Stimulated activated CD8-positive, alpha-beta memory T cell treated with anti-CD3 and anti-CD28 coated beads, Interleukin-7, amount 100 ng/mL, for 1 hour (primary cell): ENCODE measurements at places on chromosomes 6 and 20.

DNA sequence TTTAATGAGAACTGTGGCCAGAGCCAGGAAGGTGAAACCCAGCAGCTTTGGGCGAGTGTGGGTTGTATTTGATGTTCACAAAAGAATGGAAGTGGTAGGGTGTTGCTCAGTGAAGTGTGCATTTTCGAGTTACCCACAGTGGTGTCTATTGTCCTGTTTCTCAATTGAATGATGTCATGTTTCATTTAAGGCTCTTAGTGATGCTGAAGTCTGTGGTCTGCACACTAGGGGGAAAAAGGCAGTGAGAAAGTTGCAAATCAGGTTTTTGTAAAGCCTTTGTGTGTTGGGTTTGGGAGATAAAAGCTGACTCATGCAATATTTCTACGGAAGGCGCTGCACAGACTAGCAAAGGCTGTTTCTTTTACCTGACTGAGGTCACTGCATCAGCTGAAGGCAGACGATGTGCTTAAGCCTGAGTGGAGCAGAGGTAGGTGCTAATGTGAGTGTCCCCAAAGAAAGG, 121.1 kb downstream of the PLEKHG1 start:
- DNase-seq, result no peak

DNA sequence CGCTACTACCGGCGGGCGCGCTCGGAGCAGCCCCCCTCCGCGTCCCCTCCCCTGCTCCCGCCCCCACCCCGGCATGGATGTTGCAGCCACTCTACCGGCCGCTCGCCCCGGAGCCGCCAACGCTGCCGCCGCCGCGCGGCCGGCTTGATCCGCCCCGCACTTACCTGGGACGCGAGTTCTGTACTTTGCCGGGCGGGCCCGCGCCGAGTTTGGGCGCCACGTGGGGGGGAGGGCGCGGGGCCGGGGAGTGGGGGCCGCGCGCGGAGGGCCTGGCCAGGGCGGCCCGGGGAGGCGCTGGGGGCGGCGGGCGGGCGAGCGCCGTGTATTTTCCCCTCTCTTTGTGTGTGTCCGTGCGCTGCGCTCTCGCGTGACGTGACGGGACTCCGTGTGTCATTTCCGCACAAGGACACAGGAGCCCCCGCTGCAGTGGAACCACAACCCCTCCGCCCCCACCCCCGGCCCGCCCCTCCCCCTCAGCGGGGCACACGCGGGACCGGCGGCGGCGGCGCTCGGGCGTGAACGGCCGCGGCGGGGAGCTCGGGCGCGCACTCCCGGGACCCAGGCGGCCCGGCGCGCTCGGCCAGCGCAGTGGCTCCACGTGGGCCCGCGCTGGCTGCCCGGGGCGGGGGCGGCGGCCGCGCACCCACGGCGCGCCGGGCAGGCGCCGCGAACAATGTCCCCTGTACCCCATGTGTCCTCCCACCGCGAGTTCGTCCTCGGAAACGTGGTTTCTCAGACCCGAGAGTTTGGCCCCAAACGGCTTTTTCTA, at the start of gene BEND3:
Gene BEND3 (minus strand): TSS at position 590 of the 769 bp plus-strand sequence. CDS start 16,230 bp downstream, outside the sequence.
- DNase-seq, result no peak

DNA sequence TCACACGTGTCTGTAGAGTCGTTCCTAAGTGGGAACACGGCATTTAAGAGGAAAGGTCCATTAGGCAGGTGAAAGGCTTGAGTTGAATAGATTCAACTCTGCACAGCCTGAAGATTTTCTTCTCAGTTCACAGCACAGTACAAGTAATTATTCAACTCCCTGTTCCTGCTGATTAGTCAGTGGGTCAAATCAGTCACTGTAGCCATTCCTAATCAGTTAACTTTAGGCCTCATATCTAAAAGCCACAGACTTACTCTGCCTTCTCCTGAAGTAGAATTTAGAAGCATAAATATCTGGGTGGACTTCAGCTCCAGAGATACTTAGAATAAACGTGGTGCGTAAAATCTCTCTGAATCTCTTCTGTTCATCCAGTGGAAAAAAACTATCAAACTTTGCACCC, 872.4 kb downstream of the C6orf118 start:
- no peak for DNase-seq

DNA sequence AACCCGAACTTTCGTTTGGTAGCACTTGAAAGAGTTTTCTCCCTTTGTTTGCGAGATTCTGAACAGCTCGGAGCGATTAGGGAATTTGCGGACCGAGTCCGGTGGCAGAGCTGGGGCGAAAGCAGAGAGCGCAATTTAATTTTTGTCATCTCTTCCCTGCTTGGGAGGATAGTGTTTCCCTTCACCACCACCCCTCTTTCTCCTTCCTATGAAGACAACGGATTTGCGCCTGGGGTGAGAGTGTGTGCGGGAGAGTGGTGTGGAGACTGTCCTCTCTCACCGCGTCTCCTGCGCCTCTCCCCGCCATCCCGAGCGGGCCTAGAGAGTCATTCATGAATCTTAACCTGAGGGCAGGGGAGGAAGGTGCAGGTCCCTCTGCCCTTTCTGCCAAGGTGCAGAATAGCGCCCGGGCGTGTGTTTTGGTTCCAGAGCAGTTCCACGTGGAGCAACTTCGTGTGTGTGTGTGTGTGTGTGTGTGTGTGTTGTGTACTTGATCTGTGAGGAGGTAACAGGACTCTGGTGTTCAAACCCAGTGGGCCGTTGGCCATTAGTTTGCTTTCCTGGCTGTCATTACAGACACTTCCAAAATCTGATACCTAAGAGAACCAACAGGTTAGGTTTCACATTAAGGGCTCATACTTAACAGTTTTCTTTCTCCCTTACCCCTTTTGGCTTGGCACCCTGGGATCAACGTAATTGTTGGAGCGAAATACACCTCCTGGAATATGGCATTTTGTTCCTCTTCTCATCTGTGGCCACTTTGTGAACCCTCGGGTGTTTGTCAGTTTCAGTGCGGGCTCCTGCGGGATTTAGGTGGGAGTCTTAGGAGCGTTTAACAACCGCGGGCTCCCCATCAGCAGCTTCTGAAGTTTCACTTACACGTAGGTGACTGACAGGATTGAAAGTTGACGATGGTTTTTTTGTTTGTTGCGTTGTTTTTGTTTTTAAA, 1.8 kb downstream of the EYA4 start:
- no peak for DNase-seq

DNA sequence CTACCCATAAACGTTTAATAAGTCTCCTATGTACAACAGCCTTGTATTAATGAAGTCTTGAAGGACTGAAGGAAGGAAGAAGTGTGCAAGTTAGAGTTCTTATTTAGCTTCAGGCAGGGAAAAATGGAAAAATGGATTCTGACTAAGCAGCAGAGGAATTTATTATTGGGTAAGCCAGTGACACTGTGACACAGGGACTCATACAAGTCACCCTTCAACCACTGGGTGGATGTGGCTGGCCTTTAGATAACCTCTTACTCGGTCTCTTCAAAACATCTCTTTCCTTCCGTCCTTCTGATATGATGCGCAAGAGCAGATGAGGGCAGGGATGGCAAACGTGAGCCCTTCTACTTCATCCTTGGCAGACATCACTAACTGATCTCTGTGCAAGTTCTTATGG, 145.6 kb downstream of the DHX35 start:
- DNase-seq, result no peak

- DNase-seq, result no peak
Observed at GRCh38 chr6:68642081-68642480, 7.0 kb downstream of the ADGRB3 start.

GRCh38 chr20:57609086-57609841, 11.0 kb downstream of the ZBP1 start:
- DNase-seq, result no peak

GRCh38 chr20:41664584-41664983, 46.4 kb upstream of the CHD6 start:
- DNase-seq, result no peak

DNA sequence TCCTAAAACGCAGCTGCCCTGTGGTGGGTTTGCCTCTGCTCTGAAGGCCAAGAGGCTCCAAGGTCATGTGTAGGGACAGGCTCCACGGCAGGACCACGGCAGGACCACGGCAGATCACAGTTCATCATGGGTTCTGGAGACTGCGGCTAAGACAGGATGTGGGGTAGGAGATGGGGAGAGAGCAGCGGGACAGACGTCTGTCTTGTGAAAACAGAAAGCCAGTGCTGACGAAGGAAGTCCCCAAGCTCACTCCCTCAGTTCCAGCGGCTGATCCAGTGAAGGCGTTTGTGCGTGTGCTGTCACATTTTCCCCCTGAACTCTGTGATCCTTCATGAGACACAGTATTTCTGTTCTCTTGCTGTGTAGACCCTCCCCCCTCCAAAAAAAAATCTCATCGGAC, 67.9 kb upstream of the PTGIS start:
- no peak for DNase-seq

DNA sequence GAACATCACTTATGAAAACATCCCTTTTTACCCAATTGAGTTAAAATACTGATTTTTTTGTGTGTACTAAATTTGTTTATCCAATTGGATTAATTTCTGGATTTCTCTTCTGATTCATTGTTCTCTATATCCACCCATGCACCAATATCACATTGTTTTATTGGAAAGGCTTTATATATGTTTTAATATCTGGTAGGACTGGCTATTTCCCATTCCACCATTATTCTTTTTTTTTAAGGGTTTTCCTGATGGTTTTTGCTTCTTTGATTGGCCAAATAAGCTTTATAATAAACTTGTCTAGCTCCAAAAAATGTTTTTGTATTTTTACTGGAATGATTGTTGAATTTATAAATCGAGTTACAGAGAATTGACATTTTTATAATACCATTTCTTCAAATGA, 59.4 kb upstream of the DOK5 start:
- no peak for DNase-seq

- DNase-seq, result no peak
Observed at GRCh38 chr6:54971825-54972224, 125.3 kb downstream of the FAM83B start.

DNA sequence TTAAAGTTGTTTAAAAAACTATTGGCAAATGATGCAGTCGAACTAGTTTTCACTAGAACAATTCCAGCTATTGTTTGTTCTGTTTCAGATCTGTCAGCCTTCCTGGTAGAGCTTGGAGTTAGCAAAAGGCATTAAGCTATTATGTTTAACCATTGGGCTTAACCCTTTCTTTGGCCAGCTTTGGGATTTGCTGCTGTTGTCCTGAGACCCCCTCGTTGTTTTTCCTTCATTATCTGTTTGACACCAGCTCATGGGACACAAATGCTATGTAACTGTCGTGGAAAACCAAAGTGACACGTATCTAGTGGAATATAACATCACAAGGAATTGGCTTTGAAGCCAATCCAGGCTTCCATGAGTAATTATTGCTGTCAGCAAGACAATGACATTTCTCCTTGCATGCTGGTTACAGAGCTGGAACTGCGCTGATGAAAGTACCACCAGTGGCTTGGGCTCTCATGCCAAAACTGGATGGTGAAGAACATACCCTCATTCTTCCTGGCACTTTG, 96.0 kb downstream of the EYA2 start:
- no peak for DNase-seq

DNA sequence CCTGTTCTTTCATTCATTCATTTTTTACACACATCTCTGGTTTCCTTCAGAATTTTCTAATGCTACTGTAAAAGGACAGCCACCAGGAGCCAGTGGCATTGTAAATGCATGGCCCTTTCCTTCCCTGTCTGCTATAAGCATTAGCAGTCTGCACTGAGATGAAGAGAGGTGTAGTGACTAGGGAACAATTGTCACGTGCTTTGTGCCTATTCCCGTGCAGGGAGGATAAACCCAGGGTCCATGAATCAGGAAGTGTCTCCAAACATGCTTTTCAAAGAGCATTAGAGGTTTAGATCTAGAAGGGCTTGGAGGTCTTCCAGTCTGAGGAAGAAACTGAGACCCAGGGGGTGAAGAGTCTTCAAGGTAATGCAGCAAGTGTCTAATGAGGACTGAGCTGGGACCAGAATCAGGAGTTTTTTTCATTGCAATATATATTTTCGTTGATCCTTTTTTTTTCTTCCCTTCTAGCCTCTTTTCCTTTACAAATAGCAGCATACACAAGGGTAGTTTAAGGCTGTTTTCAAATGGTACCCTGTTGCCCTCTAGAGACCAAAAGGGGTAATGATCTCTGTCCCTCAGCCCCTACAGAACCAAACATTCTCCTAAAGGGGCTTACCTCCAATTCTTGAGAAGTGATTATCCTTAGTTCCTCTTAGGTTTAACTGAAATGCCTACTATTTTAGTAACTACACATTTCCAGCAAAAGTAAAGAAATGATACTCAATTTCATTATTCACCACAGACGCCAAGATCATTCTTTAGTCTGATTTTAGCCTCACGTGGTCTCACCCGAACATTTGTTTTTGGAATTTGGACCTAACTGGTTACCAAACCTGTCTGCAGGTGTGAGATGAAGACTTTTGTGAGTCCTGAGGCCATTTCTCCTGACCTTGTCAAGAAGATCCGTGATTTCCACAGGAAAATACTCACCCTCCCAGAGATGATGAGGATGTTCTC, 6.6 kb downstream of the TRIM15 start:
- no peak for DNase-seq

- DNase-seq, result no peak
Observed at GRCh38 chr6:6785163-6785521, 196.6 kb downstream of the LY86 start.

DNA sequence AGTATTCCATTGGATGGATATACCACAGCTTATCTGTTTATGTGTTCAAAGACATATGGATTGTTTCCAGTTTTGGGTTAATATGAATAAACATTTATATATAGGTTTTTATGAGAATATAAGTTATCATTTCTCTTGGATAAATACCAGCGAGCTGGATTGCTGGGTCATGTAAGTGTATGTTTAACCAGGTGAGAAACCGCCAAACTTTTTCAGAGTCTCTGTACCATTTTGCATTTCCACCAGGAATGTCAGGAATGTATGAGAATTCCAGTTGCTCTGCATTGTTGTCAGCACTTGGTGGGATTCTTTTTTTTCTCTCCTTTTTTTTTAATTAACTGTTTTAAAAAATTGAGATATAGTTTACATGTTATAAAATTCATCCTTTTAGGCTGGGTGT, 52.1 kb downstream of the PHF20 start:
- no peak for DNase-seq

GRCh38 chr6:16903470-16903869, 142.2 kb upstream of the ATXN1 start:
- no peak for DNase-seq

GRCh38 chr6:8623441-8623840, 188.1 kb upstream of the SLC35B3 start:
- no peak for DNase-seq

DNA sequence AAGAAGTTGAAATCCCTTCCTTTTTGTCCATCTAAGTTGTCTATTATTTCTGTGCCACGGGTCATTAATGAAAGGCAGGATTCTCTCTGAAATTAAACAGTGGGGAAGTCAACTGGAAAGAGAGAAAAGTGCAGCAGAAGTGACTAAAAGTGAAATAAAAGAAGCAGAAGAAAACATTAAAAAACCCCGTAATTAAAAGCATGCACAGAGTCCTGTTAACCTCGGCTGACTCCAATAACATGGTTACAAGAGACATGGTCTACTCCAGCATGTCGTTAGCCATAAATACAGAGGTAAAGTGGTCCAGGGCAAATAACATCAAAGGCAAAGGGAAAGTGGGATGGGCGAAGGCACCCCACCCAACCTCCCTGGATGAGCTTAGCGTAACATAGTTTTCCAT, 13.0 kb upstream of the MOXD1 start:
- no peak for DNase-seq

DNA sequence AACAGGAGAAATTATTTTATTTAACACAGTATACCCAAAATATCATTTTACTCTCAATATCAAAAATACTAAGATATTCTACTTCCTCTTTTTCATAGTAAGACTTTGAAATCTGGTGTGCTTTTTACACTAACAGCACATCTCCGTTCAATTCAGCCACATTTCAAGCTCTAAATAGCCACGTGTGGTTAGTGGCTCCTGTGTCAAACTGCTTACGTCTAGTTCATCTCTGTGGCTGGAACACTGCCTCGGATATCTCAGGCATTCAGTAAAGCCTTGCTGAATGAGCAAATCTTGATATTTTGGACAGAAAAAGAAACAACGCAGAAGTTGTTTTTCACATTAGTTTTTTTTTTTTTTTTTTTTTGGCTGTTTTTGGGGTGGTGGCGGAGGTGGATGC, 136.1 kb downstream of the EYA4 start:
- DNase-seq, result no peak
